ENCODE measurements at places on chromosomes 13 and 19.

DNA sequence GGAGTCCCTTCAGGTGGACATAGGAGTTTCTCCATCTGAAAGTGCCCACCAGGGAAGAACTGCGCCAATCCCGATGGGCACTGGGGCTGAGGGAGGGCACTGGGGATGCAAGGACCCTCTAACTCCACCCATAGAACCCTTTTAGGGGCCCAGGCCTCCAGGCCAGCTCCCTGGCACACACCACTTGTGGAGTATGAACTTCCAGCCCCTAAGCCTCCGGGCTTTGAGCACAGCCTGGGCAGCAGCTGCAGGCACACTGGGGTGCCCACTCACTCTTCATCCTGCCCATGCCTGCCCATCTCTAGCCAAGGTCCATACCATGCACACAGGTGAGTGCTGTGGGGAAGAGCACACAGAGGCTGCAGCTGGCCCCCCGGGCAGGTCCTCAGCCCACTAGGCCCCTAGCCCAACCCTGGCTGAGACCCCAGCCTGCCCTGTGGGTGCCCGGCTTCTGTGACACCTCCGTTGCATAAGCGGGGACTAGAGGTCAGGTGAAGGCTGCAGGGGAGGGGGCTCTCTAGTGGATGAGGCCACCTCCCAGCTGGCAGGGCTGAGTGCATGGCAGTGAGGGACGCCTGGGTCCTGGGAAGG is 14.6 kb upstream of the SLC7A10 start:
- no peak overlapping the region for H3K4me3 ChIP-seq
- no peak for DNase-seq
- H3K4me1 ChIP-seq, result peaks cover 35% of the 10 kb centered on the region
- H3K27ac ChIP-seq, result no peak overlapping the region
- H3K27me3 ChIP-seq, result no peaks in the 10 kb centered on the region
- H3K36me3 ChIP-seq, result no peaks in the 10 kb centered on the region

GRCh38 chr19:40006273-40006691 is 9.4 kb downstream of the ZNF546 start:
- H3K4me3 ChIP-seq, result no peak overlapping the region
- DNase-seq, result no peak
- H3K27ac ChIP-seq, result no peak overlapping the region
- no peaks in the 10 kb centered on the region for H3K27me3 ChIP-seq
- H3K4me1 ChIP-seq, result no peaks in the 10 kb centered on the region

- peaks cover 4% of the 10 kb centered on the region for H3K27me3 ChIP-seq
- H3K4me1 ChIP-seq, result no peaks in the 10 kb centered on the region
- H3K36me3 ChIP-seq, result no peaks in the 10 kb centered on the region
- no peak overlapping the region for H3K27ac ChIP-seq
- H3K4me3 ChIP-seq, result no peak overlapping the region
- no peak for DNase-seq
Observed at GRCh38 chr13:98068521-98068920, 74.4 kb upstream of the FARP1 start.

- no peak overlapping the region for H3K27ac ChIP-seq
- peaks cover 19% of the 10 kb centered on the region for H3K36me3 ChIP-seq
- peaks cover 65% of the 10 kb centered on the region for H3K4me1 ChIP-seq
Observed at GRCh38 chr19:1169921-1170885, 3.9 kb downstream of the SBNO2 start.

- DNase-seq, result no peak
- peaks cover 7% of the 10 kb centered on the region for H3K27me3 ChIP-seq
- no peaks in the 10 kb centered on the region for H3K36me3 ChIP-seq
- no peak within 1 kb of the TSS for H3K27ac ChIP-seq
Observed at GRCh38 chr19:51417107-51417809, at the start of gene SIGLEC10. Gene SIGLEC10 (minus strand): TSS chr19:51417642. CDS start chr19:51417581, 61 bp downstream.

GRCh38 chr13:35979361-35979951 is 151.7 kb downstream of the DCLK1 start:
- H3K27ac ChIP-seq, result no peak overlapping the region
- no peaks in the 10 kb centered on the region for H3K27me3 ChIP-seq
- no peaks in the 10 kb centered on the region for H3K36me3 ChIP-seq
- H3K4me1 ChIP-seq, result no peaks in the 10 kb centered on the region
- DNase-seq, result no peak

- H3K4me3 ChIP-seq, result no peak overlapping the region
- no peaks in the 10 kb centered on the region for H3K36me3 ChIP-seq
- peaks cover 10% of the 10 kb centered on the region for H3K4me1 ChIP-seq
- no peak for DNase-seq
- no peak overlapping the region for H3K27ac ChIP-seq
Observed at GRCh38 chr13:76971851-76972829, 19.7 kb upstream of the CLN5 start.

DNA sequence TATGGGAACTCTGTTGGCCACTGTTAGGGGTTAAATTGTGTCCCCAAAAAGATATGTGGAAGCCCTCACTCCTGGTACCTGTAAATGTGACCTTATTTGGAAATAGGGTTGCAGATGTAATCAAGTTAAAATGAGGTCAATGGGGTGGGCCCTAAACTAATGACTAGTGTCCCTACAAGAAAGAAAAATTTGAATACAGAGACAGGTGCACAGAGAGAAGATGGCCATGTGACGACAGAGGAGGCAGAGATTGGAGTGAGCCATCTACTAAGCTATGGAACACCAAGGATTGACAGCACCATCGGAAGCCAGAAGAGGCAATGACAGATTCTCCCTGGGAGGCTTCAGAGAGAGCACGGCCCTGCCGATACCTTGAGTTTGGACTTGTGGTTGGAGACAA is 16.5 kb downstream of the POU2F2 start:
- H3K4me3 ChIP-seq, result no peak overlapping the region
- no peak for DNase-seq
- no peaks in the 10 kb centered on the region for H3K4me1 ChIP-seq
- H3K27me3 ChIP-seq, result no peaks in the 10 kb centered on the region

- H3K4me1 ChIP-seq, result no peaks in the 10 kb centered on the region
- no peaks in the 10 kb centered on the region for H3K27me3 ChIP-seq
- H3K27ac ChIP-seq, result no peak overlapping the region
- no peaks in the 10 kb centered on the region for H3K36me3 ChIP-seq
- H3K4me3 ChIP-seq, result no peak overlapping the region
Observed at GRCh38 chr13:45542878-45543277, 72.7 kb downstream of the ERICH6B start.

- no peak for DNase-seq
- no peak overlapping the region for H3K27ac ChIP-seq
- H3K27me3 ChIP-seq, result no peaks in the 10 kb centered on the region
- no peak overlapping the region for H3K4me3 ChIP-seq
Observed at GRCh38 chr19:38031423-38031770, 124.4 kb downstream of the SIPA1L3 start.

DNA sequence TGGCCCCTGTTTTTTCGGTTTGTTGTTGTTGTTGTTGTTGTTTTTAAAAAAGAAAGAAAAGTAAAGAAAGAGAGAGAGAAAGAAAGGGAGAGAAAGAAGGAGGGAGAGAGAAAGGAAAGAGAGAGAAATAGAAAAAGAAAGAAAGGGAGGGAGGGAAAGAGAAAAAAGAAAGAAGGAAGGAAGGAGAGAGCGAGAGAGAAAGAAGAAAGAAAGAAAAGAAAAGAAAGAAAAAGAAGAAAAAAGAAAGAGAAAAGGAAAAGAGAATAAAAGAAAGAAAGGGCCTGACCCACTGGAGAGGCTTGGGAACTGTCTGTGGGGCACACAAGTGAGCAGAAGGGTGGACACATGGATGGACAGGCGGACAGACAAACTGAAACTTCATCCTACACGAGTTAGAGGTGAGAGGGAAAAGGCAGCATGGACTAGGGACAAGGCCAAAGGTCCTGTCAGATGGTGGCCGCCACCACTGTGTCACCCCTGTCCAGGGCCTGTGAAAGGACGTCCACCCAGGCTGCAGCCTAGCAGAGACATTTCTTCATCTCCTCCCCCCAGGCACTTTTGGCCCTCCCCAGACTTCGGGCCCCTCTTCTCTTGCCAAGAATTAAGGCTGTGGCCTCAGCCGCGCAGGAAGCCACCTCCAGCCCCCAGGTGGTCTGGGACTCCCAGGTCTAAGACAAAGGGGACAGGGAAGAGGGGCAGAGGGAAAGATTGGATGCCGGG is 9.1 kb upstream of the BCAM start:
- no peak overlapping the region for H3K4me3 ChIP-seq
- peaks cover 20% of the 10 kb centered on the region for H3K4me1 ChIP-seq
- no peaks in the 10 kb centered on the region for H3K36me3 ChIP-seq
- no peak for DNase-seq
- no peaks in the 10 kb centered on the region for H3K27me3 ChIP-seq

DNA sequence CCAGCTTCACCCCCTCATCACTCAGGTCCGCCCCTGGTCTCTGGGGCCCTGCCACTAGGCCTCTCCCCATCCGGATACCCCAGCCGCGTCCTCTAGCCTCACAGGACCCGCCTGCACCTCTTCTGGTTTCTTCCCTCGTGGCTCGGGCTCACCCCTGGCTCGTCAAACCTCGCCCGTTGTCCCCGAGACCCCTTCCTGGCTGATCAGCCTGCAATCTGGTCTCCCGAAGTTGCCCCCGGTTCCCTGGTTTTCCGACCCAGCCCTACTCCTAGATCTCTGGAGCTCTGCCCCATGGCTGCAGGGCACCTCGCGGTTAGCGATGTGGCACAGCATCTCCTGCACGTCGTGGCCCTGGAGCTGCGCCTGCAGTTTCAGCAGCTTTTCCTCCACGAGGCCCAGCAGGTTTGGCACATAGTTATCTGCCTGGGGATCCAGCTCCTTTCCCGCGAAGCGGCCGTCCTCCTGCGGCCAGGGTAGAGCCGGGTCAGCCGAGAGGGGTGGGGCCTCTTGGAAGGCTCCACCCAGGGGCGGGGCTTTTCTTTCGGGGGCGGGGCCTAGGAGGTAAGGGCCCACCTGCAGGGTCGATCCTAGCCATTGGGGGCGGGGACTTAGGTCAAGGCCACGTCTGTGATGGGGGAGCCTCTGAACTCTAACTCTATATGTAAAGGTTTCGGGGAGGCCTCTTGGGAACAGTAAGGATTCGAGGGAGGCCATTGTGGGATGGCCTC is 2.4 kb upstream of the RGL3 start:
- H3K4me1 ChIP-seq, result peaks cover 52% of the 10 kb centered on the region
- no peak for DNase-seq
- H3K27me3 ChIP-seq, result peaks cover 57% of the 10 kb centered on the region
- peak overlapping the region; percentile 37 for H3K4me3 ChIP-seq

GRCh38 chr13:36131222-36131930 is at the start of gene DCLK1:
Gene DCLK1 (minus strand): TSS chr13:36131382.
- no peaks in the 10 kb centered on the region for H3K4me1 ChIP-seq
- no peak within 1 kb of the TSS for H3K27ac ChIP-seq
- no peaks in the 10 kb centered on the region for H3K36me3 ChIP-seq
- H3K27me3 ChIP-seq, result peaks cover 16% of the 10 kb centered on the region

- H3K4me3 ChIP-seq, result no peak overlapping the region
- peaks cover 30% of the 10 kb centered on the region for H3K4me1 ChIP-seq
- no peak for DNase-seq
- no peaks in the 10 kb centered on the region for H3K36me3 ChIP-seq
- H3K27me3 ChIP-seq, result peaks cover 12% of the 10 kb centered on the region
- no peak overlapping the region for H3K27ac ChIP-seq
Observed at GRCh38 chr13:113744197-113745000, 14.6 kb upstream of the TMEM255B start.

DNA sequence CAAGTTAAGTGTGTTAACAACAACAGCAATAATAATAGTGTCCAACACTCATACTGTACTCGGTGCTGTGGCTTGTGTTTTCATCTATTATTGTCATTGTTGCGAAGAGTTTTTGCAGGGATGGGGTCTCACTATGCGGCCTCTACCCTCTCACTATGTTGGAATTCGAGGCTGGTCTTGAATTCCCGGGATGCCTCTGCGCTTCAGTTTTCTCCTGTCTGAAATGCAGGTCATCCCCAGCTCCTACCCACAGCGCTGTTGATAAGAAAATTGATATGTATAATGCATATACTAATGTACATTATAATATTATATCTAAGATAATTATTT is 4.9 kb upstream of the SBK3 start:
- no peak overlapping the region for H3K27ac ChIP-seq
- H3K27me3 ChIP-seq, result peaks cover 14% of the 10 kb centered on the region
- H3K4me1 ChIP-seq, result no peaks in the 10 kb centered on the region
- H3K4me3 ChIP-seq, result no peak overlapping the region

- H3K27ac ChIP-seq, result no peak overlapping the region
- no peaks in the 10 kb centered on the region for H3K27me3 ChIP-seq
- H3K36me3 ChIP-seq, result no peaks in the 10 kb centered on the region
- no peaks in the 10 kb centered on the region for H3K4me1 ChIP-seq
Observed at GRCh38 chr13:81116461-81117282, 775.7 kb upstream of the SPRY2 start.

- no peaks in the 10 kb centered on the region for H3K36me3 ChIP-seq
- no peak for DNase-seq
- no peak overlapping the region for H3K27ac ChIP-seq
- H3K4me1 ChIP-seq, result no peaks in the 10 kb centered on the region
- H3K27me3 ChIP-seq, result no peaks in the 10 kb centered on the region
Observed at GRCh38 chr13:110109140-110109783, 197.7 kb downstream of the COL4A1 start.

- no peaks in the 10 kb centered on the region for H3K36me3 ChIP-seq
- no peak overlapping the region for H3K4me3 ChIP-seq
- no peak for DNase-seq
Observed at GRCh38 chr13:69180034-69180433, 927.6 kb upstream of the ATXN8OS start.

DNA sequence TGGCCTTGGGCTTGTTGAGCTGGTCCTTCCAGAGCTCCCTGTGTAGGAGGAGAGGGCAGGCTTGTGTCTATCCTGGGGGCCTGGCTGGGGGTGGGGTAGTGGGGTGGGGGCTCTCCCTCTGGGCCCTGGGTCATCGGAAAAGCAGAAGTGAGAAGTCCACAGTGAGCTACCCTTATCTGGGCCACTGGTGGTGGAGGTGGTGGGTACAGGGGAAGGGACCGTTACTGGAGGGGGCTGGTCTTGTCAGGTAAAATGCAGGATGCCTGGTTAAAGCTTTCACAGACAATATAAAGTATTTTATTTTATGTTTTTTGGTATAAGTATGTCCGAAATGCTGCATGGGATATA is 342 bp upstream of the SIGLEC10 start:
- H3K4me1 ChIP-seq, result peaks cover 16% of the 10 kb centered on the region
- H3K4me3 ChIP-seq, result no peak overlapping the region
- H3K36me3 ChIP-seq, result no peaks in the 10 kb centered on the region

DNA sequence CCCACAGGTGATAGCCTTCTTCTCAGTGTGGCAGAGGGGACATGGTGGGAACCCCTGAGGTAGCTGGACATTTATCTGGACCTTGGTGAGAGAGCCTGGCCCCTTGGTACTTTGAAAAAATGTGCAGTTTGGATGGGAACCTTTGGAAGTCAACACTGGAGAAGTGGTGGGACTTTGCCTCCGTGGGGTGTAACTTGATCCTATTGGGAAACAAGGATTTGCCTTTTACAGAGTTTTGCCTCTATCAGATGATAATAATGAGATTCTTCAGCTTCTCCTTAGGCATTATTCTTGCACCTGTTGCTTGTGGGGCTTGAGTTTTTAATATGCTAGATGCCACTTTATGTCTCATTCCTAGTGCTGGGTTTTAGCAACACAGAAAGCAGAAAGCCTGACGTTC is 99.0 kb downstream of the ERCC5 start:
- H3K27me3 ChIP-seq, result peaks cover 6% of the 10 kb centered on the region
- H3K4me1 ChIP-seq, result no peaks in the 10 kb centered on the region
- no peak overlapping the region for H3K27ac ChIP-seq
- no peak for DNase-seq
- no peak overlapping the region for H3K4me3 ChIP-seq
